ENCODE measurements at places on chromosomes 13 and 19.

- no peak for DNase-seq
Observed at GRCh38 chr13:109509154-109509900, 277.1 kb downstream of the IRS2 start.

- no peak for DNase-seq
Observed at GRCh38 chr13:51229731-51230130, 7.5 kb downstream of the FAM124A start.

- DNase-seq = no peak
Observed at GRCh38 chr19:52785506-52785905, 1.1 kb downstream of the ZNF600 start.

DNA sequence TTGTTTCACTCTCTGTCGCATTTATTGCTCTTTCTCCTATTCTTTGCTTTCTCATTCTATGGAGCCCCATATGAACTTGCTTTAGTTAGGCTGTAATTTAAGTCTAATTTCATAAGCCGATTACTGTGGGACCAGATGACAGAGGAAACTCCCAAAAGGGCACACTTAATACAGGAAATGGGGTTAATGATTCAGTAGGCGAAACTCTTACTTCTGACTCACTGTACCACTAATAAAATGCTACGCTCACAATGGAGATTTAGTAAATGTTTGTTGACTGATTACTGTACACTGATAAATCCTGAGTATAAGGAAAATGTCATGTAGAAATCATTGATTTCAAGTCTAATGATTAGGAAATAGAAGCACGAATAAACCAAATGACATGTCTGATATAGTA lies 276.4 kb downstream of the KLF5 start:
- DNase-seq = no peak

GRCh38 chr19:16136185-16136999 lies 7.1 kb upstream of the HSH2D start:
- DNase-seq = no peak

GRCh38 chr19:16131648-16132047 lies 11.8 kb upstream of the HSH2D start:
- no peak for DNase-seq

- DNase-seq = no peak
Observed at GRCh38 chr13:64471916-64472315, 2758.2 kb downstream of the PCDH9 start.

- no peak for DNase-seq
Observed at GRCh38 chr13:104597546-104598180, 1531.4 kb upstream of the SLC10A2 start.

DNA sequence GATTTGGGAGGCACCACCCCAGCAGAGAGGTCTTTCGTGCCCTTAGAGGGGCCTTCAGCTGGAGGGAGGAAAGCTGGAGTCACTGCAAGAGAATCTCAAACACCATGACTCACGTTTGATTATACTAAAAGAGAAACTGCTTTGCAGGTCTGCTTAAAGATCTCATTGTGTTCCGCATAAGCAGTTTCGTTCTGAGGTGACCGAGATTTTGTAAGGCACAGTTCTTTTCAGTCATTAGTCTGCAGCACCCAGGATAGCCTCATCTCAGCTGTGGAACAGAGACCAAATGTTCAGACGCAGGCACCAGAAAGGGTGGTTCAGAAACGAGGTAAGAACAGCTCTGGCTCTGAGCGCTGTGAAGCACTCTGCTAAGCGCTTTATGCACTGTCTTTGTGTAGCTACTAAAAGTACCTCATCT lies 71.2 kb upstream of the GTF3A start:
- peak; percentile 74 for DNase-seq

- no peak for DNase-seq
Observed at GRCh38 chr13:67228916-67229315, 1.2 kb downstream of the PCDH9 start.

- DNase-seq = no peak
Observed at GRCh38 chr19:14495672-14496028, 277 bp downstream of the GIPC1 start.

DNA sequence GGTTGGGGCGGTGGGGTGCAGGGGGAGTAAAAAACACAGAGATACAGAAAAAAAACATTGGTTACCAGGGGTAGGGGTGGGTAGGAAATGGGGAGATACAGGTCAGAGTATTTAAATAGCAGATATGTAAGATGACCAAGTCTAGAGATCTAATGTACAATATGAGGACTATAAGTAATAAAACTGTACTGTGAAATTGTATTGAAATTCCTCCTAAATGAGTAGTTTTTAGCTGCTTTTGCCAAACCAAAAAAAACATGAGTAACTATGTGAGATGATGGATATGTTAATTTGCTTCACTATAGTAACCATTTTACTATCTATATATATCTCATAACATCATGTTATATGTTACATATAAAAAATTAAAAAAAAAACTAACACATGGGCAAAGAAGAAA lies 29.6 kb downstream of the VWA8 start:
- no peak for DNase-seq

DNA sequence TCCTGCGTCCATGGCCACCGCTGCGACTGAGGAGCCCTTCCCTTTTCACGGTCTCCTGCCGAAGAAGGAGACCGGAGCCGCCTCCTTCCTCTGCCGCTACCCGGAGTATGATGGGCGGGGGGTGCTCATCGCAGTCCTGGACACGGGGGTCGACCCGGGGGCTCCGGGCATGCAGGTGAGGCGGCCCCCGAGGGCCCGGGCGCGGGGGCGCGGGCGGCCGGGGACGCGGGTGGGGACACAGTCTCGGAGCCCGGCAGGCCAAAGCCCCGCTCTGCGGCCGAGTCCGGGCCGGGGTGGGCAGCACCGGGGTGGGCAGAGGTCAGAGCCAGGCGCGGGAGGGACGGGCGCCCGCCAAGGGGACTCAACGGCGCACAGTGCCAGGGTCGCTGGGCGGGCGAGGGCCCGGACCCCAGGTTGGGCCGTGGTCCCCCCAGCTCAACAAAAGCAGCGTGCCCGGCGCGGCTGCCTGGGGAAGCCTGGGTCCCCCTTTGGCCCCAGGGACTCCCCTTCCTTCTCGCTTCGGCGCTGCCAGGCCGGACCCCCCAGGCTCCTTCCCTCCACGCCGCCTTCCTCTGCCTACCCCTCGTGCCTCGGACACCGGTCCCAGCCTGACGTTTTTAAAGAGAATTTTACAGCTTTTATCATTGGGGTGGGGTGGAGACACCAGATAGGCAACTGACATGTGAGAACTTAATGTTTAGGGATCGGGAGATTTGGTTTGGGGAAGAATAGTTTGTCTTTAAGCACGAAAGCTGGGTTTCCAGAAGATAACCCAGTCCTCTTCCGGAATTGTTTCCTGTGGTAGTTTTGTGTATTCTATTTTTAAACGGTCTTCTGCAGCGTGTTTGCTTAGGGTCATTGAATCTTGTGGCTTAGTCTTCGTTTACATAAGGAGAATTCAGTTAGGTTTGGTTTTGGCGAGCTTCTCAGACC lies 509 bp downstream of the TPP2 start:
- DNase-seq = peak; percentile 22

DNA sequence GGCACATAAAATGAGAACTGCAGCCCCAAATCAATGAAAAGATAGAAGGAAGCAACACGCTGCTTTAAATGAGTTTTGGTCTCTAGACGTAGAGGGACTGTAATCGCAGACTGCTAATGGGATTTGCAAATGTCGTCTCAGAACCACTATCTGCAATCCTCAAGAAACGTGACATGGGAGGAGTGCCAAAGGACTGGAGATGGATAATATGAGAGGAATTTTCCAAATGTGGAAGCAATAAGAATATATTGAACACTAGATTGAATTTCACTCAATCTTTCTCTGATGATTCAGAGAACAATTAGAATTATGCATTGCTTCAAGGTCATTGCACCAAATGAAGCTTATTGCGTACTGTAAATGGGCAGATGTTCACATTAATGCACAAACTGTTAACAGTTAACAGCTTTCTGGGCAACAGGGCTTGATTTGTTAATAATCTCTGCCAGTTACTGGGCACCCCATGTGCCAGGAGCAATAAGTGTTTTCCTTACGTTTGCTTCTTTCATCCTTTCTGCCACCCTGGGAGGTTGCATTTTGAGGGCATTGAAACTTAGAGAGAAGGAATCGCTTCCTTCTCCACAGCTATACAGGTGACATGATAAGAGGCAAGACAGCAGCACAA lies 62.8 kb upstream of the WASF3 start:
- DNase-seq = no peak

- no peak for DNase-seq
Observed at GRCh38 chr19:34512254-34512822, 30.8 kb downstream of the WTIP start.

DNA sequence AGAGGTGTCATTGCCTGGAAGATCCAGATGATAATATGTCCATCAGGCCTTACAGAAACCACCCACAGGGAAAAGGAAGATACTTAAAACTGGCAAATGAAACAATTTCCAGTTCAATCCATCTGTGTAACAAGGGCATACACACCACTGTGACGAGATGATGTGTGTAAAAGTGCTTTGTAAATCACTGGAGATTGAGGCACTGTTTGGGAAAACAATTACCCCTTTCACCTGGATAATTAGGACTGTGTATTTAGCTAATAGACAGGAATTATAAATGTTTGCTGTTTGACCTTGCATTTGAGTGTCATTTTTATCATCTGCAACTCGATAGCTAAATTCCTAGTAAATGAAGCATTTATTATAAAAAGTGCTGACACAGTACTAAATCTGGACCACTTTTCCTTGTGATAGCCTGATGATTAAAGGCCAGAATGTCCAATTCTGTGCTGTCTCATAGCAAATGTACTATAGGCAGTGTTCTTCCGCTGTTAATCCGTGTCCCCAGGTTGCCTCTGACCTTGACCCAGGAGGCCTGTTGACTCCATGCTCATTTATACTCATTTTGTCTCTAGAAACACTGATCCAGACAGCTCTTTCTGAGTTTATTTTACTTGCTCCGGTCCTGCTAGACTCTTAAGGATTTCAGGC lies 105.8 kb downstream of the LACC1 start:
- no peak for DNase-seq

DNA sequence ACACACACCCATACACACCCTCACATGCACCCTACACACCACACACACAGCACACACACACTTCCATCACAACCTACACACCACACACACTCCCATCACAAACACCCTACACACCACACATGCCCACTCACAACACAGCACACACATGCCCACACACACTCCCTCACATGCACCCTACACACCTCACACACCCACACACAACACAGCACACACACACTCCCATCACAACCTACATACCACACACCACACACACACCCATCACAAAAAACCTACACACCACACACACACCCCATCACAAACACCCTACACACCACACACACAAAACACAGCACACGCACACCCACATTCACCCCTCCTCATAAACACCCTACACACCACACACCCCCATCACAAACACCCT lies 15.1 kb downstream of the PEPD start:
- DNase-seq = no peak

- DNase-seq = no peak
Observed at GRCh38 chr13:99312493-99312883, 5.3 kb upstream of the GPR183 start.

DNA sequence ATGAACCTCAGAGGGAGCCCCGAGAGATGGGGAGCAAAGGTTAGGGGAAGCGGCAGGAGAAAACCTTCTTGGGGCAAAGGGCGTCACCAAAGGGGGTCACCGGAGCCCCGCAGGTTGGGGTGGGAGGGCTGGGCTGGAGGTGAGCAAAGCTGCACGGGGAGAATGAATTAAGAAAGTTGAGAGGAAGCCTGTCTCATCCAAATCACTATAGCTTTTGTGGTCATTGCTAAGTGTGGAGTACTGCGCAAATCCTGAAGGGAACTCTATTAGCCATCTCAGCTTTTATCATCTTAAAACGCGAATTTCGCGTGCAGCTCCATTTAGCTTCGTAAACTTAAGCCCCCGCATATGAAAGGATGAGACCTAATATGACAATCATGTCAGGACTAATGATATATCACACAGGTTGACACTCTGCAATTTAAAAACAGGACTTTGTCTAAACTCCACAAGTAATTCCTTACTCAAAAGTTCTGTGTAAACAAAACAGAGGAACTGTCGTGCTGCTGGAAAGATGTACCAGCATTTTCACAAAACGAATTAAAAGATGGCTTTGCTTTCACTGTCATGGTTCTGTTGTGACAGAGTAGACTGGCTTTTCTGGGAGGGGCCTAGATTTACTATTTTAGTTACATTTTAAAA lies 631 bp downstream of the LACC1 start:
- no peak for DNase-seq

DNA sequence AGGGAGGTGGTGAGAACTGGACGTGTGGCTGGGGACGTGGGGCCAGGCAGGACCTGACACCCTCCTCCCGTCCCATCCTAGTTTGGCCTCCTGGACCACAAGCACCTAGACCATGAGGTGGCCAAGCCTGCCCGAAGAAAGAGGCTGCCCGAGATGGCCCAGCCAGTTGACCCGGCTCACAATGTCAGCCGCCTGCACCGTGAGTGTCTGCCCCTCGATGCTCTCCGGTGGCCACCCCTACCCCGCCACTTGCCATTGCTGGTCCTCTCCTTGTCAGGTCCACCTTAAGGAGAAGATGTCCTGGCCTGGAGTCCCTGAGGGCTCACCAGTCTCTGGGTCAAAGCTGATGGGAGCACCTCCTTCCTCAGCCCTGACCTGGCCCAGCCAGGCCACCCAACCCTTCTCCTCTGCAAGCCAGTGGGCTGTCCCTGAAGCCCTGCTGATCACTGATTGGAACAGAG lies 2.2 kb downstream of the ANGPTL4 start:
- DNase-seq = no peak

DNA sequence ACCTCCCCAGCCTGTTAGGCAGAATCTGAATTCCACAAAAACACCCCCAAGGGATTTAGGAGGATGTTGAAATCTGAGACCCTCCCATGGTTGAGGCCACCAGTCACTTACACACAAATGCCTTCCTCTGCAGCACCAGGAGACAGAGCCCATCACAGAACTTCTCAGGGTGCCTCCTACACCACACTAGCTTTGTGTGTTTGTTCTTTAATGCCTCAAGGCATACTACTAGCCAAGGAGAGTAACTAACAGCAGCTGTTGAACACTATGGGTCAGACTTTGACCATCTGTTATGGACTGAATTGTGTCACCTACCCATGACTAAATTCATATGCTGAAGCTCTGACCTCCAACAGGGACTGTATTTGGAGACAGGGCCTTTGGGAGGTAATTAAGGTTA lies 9.5 kb upstream of the MED26 start:
- DNase-seq = no peak

DNA sequence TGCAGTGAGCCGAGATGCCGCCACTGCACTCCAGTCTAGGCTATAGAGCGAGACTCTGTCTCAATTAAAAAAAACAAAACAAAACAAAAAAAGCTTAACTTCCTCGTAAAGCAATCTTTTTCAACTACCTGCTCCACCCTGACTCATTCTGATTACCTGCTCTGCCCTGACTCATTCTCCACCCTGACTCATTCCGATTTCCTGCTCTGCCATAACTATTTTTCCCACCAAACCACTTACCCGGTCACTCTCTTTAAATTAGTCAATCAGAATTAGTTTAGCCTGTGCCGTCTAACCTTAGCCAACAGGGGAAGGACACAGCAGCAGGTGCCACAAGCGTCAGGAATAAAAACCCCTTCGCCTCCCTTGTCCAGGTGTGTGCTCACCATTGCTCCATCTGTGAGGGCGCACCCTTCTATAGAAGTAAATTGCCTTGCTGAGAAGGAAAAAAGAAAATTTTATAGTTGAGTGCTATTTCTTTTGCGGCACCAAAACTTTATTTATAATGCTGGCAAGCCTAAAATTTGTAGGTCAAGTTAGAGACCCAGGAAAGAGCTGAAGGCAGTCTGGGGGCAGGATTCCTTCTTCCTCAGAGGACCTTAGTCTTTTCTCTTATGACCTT lies 1.7 kb upstream of the IFT88 start:
- no peak for DNase-seq

- DNase-seq = no peak
Observed at GRCh38 chr19:11019824-11020223, 59.0 kb downstream of the SMARCA4 start.

Data from GM12892 (cell line).